Esophagus squamous epithelium (tissue), 5 donors: ENCODE measurements at places on chromosomes 13 and 19.

DNA sequence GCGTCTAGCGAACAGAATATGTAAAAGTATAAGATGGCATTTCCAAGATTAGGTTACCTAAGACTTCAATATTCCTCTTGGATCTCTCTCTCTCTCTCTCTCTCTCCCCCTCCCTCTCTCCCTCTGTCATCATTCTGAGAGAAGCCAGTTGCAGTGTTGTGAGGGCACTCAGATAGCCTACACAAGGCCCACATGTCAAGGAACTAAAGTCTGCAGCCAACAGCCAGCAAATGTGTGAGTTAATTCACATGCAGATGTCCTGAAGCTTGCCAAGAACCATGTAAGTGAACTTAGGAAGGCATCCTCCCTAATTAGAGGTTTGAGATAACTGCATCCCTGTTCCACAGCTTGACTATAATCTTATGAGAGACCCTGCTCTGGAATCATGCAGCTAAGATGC lies 822.9 kb upstream of the PRR20A start:
- no peak for DNase-seq

- DNase-seq = no peak
Observed at GRCh38 chr19:16619457-16619856, 8.5 kb downstream of the MED26 start.

- no peak for DNase-seq
Observed at GRCh38 chr19:13428352-13428751, 77.9 kb downstream of the CACNA1A start.

DNA sequence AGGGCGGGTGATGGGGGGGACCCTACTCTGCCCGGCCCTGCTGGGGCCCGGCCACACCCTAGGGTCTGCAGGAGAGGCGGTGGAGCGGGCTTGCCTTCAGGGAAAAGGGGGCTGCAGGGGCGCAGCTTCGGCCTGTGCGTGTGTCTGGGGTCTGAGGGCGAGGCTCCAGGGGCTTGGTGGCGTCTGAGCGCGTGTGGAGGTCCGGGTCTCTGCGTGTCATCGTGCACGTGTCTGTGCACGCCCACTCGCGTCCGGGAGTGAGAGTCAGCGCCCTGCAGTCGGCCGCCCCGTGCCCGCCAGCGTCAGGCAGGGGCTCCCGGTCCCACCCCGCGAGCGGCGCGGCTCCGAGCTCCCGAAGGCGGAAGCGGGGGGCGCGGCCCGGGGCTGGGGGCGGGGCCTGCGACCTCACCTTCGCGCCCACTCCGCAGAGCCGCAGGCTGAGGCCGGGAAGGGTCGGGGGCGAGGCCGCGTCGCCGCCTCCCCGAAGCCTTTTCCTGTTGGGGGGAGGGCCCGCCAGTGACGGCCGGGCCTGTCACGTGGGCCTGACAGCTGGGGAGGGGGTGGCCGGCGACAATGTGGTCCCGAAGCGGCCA lies at the start of gene ARHGAP45:
ARHGAP45 (plus strand) TSS at position 420 of the 593 bp plus-strand sequence. CDS start 239 bp downstream, outside the sequence.
- no peak for DNase-seq

DNA sequence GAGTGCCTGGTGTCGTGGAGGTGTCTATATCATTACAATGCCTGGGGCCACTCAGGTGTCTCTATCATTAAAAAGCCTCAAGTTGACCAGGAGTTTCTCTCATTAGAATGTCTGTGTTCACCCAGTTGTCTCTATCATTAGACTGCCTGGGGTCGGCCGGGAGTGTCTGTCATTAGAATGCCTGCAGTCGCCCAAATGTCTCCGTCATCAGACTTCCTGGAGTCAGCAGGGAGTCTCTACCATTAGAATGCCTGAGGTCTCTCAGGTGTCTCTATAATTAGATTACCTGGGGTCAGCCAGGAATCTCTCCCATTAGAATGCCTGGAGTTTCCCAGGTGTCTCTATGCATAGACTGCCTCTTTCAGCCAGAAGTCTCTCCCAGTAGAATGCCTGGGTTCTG lies 1477.6 kb downstream of the UQCRFS1 start:
- no peak for DNase-seq

DNA sequence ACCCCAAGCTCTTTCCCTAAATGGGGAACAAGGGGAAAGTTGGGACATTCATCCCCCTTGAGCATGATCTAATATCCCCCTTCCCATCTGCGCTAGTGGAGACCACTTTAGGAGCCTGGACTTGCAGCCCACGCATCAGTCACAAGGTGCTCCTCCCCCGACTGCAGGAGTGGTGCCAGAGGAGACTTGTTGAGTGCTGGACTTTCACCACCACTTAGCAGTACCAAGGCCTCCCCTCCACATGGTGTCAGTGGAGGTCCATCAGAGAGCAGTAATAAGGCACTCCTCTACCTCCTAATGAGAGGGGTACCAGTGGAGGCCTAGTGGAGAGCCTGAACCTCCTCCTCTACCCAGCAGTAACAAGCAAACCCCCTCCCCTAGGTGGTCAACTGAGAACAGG lies 22.5 kb downstream of the CAB39L start:
- no peak for DNase-seq

DNA sequence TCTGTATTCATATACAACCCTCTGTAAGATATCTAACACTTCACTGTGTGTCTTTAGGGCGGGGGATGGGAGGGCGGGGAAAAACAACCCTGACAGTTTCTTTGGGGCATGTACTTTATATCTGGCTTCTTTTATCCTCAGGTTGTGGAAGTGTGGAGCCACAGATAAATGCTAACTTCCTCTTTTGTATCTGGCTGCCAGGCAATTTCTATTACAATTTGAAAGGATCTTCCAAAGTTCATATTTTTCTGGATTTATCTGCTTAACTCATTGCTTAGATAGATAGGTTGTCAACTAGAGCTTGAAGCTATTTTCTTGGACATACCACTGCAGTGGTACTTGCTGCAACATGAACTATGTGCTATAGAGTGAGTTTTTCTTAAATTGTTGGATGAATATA lies 393.0 kb downstream of the LMO7 start:
- no peak for DNase-seq

DNA sequence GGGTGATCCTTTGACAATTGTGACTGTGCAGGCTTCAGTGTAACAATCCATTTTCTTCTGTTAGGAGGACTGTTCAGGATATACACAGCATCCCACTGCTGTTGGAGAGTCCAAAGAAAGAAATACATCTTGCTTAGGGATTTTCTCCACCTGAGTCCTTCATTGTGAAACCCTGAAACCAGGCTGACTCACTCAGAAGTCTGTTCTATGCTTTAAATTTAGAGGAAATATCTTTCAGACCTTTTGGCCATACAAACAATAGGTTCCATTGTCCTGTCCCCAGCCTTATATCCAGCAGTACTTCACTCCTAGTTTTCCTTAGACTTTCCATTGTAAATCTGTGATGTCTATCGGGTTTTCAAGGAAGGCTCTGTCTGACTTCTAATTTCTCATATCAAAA lies 379.1 kb downstream of the SUCLA2 start:
- DNase-seq = no peak

- DNase-seq = no peak
Observed at GRCh38 chr19:5403968-5404640, 51.1 kb upstream of the ZNRF4 start.

GRCh38 chr13:37212826-37213225 lies 107.4 kb upstream of the CSNK1A1L start:
- DNase-seq = no peak

DNA sequence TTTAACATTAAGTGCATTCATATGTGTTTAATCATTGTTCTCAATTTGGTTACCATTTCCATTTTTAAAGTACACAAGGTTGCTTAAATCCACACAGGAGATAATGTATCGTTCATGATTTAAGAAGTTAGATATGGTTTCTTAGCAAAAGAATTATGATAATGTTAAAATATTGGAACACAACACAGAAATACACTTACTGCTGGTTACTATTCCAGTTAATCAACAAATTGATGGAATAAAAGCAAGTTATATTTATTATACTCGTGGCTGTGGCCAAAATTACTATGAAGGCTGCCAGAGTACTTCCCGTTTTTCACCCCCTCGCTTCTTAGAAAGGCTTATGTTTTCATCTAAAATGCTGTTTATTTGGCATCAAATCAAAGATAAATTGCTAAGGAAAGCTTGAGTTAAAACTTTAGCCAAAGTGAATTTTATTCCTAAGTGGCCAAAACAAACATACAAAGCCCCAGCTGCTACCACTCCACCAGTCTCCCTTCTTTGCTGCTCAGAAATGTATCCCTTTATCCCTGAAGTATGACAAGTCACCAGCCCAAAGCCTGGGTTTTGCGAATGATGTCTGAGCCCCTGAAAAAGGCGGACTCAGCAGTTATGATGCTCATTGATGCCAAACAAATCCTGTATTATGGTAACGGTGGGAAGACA lies 27.7 kb downstream of the LCP1 start:
- no peak for DNase-seq
